Progenitor cell of endocrine pancreas (in vitro differentiated cells): ENCODE measurements at places on chromosomes 6 and 20. TPM values are rescaled to one million over a fixed set of nuclear protein-coding genes. Genes with fewer than 3 reads are reported as not detected.

- no peak for DNase-seq
Measured at GRCh38 chr20:42544926-42545325, 644.8 kb downstream of the PTPRT start.

The PGC gene
- not detected in 2 replicates for total RNA-seq

DNA sequence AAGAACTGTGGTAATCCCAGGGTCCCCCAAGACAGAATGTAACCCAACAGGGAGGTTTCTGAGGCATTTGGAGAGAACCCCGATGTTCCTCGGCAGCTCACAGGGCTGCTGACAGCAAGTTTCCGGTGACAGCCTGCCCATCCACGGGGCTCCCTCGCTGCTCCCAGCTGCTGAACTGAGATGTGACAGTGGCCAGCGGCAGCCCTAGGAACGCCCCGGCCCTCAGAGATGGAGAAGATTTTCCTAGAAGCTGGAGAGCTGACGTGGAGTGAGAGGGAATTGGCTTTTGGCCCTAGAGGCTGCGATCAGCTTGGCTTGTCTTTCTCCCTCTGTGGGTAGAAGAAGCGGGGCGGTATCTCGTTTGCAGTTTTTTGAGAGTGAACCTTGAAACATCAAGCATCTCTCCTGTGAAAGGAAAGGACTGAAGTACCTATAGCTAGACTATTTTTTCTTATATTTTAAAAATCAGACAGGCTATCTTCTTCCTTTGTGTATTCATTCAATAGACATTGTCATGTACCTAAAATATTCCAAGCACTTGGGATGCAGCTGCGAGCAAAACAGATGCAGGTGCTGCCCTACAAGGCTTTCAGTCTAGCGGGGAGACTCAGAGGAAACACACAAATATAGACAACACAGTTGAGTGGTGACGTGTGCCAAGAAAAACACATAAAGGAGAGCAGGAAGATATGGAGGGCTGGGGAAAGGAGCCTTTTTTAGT, 28.4 kb upstream of the NFATC2 start:
- DNase-seq = no peak

DNA sequence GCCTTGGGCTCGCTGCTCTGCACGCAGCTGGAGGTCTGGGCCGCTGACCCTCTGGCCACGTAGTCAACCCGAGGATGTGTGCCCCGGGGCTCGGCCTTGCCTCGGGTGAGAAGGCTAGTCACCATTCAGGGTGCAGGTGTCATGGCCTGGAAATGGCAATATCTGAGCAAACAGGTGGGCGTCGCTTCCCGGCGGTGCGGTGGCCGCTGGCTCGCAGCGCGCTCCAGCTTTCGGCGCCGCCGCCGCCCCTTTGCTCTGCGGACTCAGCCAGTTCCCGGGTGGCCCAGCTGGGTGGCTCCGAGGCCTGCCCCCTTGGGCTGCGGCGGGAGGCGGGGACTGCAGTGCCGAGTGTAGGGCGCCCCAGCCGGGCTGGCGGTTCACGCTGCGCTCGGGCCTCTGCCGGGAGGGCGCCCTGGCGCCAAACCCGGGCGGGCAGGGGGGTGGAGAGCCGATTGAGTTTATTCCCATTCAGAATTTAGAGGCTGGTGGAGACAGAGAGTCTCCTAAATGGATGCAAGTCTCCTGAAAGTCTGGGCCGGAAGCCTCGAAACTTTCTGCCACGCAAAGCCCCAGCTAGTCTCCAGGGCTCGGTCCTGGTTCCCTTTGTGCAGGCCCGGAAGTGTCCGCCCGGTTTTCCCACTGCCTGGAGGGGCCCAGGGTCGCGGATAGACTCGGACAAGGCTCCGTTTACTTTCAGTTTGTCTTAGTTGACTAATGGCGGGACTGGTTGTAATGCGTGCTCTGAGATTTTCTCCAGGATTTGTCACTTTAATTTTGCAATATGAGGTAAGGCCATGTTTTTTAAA, 11.3 kb upstream of the TFAP2A start:
- DNase-seq = no peak

The E2F1 gene
- 26.2 and 26.5 TPM in 2 replicates for total RNA-seq

The BMP6 gene
- 2.5 and 3.4 TPM in 2 replicates for total RNA-seq

- DNase-seq = no peak
Measured at GRCh38 chr6:158439255-158439654, 120.6 kb upstream of the TMEM181 start.

DNA sequence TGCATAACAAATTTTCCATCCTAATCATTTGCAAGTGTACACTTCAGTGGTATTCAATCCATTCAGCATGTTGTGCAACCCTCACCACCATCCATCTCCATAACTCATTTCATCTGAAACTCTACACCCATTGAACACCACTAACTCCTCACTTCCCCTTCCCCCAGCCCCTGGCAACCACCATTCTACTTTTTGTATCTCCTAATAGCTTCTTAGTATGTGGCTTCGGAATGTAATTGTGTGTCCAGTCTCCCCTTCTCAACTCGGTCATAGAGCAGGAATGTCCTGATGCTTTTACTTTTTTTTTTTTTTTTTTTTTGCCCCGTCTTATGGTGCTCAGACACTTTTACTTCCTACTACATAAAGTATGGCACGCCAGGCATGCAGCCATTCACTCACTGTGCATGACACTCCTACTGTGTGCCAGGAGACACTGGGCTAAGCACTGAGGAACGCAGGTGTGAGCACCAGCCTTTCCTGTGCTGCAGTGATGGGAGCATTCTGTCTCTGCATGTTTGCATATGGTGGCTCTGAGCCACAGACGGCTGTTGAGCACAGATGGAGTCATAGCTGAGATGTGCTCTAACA, 15.3 kb downstream of the HCK start:
- no peak for DNase-seq

- DNase-seq = no peak
Measured at GRCh38 chr6:41074692-41075436, 2.1 kb downstream of the NFYA start.
